ENCODE measurements at places on chromosomes 7 and 10.

DNA sequence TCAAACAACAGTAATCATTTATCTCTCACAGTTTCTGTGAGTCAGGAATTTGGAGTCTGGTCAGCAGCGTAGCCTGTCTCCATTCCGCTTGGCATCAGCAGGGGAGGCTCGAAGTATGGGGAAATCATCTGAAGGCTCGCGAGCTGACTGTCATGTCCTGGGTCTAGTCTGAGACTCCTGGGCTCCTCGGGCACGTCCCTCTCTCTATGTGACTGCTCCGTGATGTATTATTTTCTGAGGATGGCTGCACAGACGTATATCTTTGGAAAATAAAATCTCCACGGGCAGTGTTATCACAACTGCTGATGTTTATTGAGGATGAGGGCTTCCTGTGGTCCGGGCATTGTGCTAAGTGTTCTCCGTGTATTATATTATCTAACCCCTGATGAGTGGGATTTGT, 23.3 kb upstream of the PCGF5 start:
- DNase-seq: no peak

DNA sequence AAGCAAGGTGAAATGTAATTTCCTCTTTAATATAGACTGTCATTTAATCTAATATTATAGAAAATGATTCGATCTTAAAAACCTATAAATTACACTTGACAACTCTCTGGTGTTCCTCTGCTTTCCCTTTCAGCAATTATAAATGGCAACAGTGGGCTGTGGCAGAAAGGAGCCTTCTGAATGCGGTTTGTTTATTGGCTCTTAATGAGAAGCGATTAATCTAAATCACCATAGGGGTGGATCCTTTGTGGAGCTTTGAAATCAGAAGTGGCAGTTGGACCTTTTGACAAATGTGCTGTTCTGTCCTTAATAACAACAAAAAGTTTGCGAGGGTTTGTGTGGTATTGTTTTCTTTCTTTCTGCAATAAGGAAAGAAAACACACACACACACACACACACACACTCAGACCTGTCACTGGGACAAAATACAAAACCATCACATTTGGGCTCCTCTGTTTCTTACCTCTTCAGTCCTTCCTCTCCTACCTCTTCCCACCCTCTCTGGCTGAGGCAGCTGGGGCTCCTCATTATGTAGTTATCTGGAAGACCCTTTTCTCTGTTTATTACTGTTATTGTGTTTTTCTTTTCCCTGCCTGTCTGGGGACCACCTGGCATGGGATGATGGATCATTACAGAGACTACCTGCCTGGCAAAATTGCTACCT, 316.2 kb downstream of the SORCS3 start:
- no peak for DNase-seq

DNA sequence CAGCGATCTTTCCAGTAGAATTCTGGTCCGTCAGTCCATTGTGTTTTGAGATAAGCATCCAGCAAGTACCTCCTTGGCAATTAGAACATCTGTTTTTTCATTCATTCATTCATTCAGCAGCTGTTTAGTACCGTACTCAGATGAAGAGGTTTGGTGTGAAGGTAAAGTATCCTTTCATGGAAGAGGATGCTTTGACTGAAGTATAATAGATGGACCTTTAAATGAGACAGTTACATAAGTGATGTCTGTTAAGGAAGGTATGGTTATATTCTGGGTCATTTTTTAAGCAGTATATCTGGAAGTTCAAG, 1.2 kb downstream of the MAPK8 start:
- DNase-seq: no peak

DNA sequence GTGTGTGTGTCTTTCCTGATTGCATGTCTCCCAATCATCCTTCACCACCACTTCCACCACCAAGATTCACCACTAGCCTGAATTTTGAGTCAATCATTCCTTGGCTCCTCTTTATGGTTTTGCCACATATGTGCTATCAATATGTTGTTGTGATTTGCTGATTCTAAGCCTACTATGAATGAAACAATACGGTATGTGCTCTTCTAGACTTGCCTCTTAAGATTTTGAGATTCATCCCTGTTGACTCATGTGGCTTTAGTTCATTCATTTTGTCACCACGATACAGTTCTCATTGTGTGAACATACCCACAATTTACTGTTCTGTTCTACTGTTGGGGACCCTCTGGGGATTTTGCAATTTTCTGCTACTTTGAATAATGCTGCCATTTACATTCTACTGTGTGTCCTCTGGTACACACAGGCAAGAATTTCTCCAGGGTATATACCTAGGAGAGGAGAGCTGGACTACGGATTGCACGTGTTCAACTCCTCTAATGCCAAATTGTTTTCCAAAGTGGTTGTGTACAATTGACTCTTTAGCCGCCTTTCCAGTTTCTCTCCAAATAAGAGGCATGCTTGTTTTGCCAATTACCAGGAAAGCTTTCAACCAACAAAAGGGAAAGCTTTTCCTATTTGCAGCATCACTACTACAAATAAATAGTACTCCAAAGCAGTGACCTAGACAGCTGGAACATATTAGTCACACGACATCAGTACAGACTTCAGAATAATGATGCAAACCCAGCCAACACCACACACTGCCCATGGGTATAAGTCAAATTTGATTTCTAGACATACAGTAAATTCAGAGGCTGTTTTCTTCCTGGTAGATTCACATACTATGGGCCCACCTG, 30.0 kb downstream of the SGMS1 start:
- no peak for DNase-seq

- DNase-seq: no peak
These were observed 40.3 kb upstream of the GTF2I start for GRCh38 chr7:74617180-74617744.

DNA sequence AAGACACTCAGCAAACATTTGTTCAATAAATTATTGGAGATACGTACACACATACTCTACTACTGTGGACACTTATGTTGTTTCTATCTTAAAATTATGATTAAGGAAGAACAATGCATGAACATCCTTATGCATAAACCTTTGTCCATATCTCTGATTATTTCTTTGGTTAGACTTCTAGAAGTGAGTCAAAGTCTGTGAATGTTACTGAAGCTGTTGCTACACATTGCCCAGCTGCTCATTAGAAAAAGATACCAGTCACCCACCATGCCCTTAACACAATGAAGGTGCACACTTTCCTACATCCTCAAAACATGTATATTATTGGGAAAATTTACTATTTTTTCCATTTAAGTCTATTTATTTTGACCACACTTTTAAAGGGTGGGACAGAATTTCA, 1.4 kb upstream of the CLRN3 start:
- no peak for DNase-seq

GRCh38 chr10:128574581-128575210, 448.5 kb upstream of the MKI67 start:
- no peak for DNase-seq

DNA sequence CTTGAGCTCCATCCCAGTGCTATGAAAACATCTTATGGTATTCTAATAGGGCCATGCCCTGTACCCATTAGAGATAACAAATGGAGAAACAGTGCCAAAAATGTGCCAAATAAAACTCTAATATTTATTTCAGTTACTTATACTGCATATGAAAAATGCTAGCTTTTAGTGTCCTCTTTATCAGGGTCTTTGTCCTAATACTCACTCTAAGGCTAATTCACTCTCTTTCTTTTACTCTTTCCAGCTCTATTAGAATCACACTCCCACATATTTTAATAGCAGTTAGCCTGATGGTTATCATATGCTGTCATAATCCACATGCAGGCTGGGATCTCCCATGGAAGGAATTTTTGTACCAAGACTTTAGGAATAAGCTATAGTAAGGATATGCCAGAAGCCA, 408.4 kb downstream of the ETV1 start:
- no peak for DNase-seq

- no peak for DNase-seq
These were observed 157.5 kb upstream of the NFE2L3 start for GRCh38 chr7:25994433-25994994.

DNA sequence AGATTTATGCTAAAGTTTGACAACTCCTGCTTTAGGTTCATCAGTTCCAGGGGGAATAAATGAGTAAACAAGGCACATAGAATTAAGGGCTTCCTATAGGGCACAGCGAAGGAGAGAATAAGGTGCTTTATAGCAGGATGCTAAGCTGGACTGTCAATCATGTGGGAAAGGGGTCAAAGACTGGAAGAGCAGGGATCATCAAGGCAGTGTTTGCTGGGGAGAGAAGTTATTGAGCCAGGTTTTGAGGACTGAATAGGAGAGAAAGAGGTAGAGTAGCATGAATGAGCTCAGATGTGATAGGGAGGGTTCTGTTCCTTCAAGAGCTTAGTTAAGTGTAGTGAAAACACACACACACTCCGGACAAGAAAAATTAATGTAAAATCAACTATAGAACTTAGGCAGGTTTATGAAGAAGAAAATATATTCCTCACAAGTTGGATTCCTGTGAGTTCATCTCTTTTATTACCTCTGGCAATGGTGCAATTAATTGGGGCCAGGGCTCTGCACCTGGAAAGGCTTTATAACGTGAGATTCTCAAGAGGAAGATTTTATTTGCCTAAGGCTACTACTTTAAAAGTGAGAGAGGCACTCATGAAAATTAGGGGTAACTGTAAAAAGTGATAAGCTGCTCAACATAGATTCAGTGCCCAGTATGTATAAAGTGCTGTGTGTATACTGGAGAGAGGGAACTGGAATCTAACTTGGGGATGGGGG, 222.4 kb downstream of the AUTS2 start:
- DNase-seq: no peak

DNA sequence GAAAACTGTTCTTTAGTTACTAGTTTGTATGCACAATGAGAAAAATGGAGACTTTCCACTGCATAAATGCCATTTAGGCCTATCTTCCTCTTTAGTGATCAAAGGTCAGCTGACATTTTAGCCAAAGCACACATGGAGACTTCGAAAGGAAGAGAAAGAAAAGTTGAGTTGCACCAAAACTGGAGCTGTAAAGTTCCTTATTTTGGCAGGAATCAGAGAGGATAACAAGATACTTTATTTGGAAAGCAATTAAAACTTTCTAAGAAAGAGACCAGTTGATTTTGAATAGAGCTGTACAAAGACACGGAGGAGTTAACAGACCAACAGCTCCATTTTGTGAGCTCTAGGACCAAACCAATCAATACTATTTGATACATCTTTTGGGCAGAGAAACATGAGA, 14.2 kb downstream of the ENTPD7 start:
- DNase-seq: no peak

GRCh38 chr10:77338143-77338542, 299.5 kb downstream of the KCNMA1 start:
- no peak for DNase-seq

DNA sequence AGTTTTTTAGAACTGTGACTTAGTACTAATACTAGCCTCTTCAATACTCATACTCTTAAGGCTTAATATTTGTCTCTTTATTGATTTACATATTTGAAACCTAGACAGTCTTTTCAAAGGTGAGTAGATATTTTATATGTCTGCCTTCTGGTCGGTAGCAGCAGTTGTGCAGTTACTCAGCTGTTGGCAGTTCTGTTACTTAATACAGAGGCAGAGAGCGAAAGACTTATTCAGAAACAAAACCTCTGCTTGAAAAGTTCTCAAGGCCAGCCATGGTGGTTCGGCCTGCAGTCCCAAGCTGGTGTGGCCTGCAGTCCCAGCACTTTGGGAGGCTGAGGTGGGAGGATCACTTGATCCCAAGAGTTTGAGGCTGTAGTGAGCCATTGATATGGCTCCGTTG, 84.2 kb downstream of the AUTS2 start:
- DNase-seq: no peak

DNA sequence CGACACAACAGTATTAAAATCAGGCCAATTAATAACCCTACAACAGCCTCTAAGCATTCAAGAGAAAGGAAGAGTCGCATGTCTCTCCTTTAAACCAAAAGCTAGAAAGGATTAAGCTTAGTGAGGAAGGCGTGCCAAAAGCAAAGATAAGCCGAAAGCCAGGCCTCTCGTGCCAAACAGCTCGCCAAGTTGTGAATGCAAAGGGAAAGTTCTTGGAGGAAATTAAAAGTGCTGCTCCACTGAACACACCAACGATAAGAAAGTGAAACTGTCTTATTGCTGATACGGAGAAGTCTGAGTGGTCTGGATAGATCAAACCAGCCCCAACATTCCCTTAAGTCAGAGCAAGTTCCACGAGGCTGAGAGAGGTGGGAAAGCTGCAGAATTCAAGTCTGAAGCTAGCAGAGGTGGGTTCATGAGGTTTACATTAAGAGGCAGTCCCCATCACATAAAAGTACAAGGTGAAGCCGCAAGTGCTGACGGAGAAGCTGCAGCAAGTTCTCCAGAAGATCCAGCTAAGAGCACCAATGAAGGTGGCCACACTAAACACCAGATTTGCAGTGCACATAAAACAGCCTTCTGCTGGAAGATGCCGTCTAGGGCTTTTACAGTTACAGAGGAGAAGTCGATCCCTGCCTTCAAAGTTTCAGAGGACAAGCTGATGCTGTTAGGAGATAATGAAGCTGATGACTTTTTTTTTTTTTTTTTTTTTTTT, 194.8 kb downstream of the MAD1L1 start:
- no peak for DNase-seq

DNA sequence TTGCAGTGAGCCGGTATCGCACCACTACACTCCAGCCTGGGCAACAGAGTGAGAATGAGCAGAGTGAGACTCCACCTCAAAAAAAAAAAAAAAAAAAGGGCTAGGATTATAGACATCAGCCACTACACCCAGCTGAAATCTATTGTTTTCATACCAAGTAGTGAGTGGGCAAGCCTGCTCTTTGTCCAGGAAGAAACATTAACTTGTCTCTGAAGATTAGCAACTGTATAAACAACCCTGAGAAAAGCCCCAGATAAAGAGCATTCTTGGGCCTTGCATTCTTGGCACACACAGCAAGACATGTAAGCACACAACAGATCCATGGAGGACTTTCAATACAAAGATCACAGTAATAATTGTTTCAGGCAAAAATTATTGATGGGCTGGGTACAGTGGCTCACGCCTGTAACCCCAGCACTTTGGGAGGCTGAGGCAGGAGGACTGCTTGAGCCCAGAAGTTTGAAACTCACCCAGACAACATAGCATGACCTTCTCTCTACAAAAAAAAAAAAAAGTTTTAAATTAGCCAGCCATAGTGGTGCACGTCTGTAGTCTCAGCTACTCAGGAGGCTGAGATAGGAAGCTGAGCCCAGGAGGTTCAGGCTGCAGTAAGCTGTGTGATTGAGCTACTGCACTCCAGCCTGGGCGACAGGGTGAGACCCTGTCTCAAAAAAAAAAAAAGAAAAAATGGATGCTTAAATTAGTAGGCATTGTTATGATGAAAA, 4.4 kb downstream of the PSPH start:
- no peak for DNase-seq

GRCh38 chr7:46786221-46786954, 795.5 kb downstream of the TNS3 start:
- no peak for DNase-seq

GRCh38 chr7:65250697-65251395, 122.8 kb upstream of the ZNF92 start:
- DNase-seq: peak; percentile 76

GRCh38 chr7:15667991-15668390, 18.5 kb downstream of the MEOX2 start:
- no peak for DNase-seq

GRCh38 chr10:133173860-133174640, 14.0 kb downstream of the KNDC1 start:
- no peak for DNase-seq

GRCh38 chr10:61901829-61902444, 438 bp downstream of the ARID5B start:
- DNase-seq: no peak

GRCh38 chr7:105399043-105399725, 10.5 kb upstream of the SRPK2 start:
- no peak for DNase-seq

Data from NCI-H187 (cell line).